ENCODE measurements at places on chromosomes 5 and 9. TPM values are rescaled to one million over a fixed set of nuclear protein-coding genes. Genes with fewer than 3 reads are reported as not detected.

OR2V1 gene
- not detected for total RNA-seq

PCDHB3 gene
- total RNA-seq, result not detected

FNBP1 gene
- total RNA-seq, result 32.7 TPM

FBP2 gene
- not detected for total RNA-seq

ZNF622 gene
- 46.1 TPM for total RNA-seq

NMUR2 gene
- total RNA-seq, result not detected

N4BP3 gene
- 28.1 TPM for total RNA-seq

ABLIM3 gene
- total RNA-seq, result 8.8 TPM

BARX1 gene
- not detected for total RNA-seq

POLR1E gene
- total RNA-seq, result 18.5 TPM

NCS1 gene
- total RNA-seq, result 28.1 TPM

TMEM215 gene
- total RNA-seq, result not detected

MAML1 gene
- 7.6 TPM for total RNA-seq

ANKRD31 gene
- total RNA-seq, result not detected

PARP8 gene
- total RNA-seq, result 0.46 TPM

PCDHA2 gene
- 0.15 TPM for total RNA-seq

TSSK1B gene
- not detected for total RNA-seq

PCDHA7 gene
- 0.15 TPM for total RNA-seq

ENC1 gene
- total RNA-seq, result 42.7 TPM

ANKRD55 gene
- total RNA-seq, result 0.46 TPM

CATSPER3 gene
- not detected for total RNA-seq

Data from epithelial cell of umbilical artery (primary cell).